ENCODE measurements at places on chromosomes 4 and X.

DNA sequence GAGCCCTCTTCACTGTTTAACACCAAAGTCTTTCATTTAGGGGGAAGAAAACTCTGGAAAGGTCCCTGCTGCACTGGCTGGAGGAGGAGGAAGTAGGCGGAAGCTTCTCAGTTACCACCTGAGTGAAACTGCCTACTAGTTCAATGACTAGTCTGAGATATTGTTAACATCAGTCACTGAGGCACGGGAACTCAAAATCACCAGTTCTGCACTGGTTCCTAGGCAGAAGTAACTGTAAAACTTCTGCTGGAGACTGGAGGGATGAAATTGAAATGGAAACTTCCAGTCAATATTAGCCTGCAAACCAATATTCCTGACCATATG is 178.3 kb downstream of the SNCA start:
- DNase-seq = no peak

DNA sequence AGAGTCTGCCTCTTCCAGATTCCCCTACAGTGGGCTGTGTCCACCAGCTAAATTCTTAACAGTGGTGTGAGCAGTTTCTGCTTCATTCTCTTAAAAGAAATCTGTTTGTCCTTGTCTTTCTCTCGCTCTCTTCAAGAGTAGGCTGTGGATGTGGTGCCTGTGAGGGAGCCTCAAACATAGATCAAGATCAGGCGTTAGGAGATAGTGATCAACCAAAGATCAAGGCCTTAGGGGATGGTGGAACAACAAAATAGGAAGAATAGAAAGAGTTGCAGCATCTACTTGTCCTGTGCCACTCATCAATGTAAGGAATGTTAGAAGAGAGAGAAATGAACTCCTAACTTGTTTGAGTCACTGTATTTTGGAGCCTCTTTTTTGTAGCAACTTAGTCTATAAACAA is 144.2 kb downstream of the AASDH start:
- no peak for DNase-seq

- DNase-seq = no peak
Measured at GRCh38 chr4:21363701-21364100, 584.9 kb downstream of the KCNIP4 start.

GRCh38 chrX:141673946-141674345 is 24.6 kb downstream of the SPANXD start:
- peak; percentile 2 for DNase-seq

DNA sequence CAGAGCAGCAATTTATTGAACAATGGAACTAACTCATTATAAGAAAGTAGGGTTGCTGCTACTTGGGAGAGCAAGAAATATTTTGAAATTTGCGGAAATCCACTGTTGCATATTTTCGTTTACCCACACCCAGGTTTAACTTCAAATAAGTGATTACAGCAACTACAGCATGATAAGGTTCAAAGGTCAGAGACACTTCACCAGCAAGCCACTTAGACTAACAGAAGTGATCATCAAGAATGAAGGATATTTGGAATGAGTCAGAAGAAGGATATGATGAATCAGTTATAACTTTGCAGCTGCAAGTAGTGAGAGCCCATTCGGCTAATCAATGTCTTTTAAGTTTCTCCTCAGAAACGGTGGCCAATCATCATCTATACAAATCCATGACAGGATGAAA is 199.3 kb downstream of the TMA16 start:
- DNase-seq = peak; percentile 80

GRCh38 chr4:48490680-48491513 is 845 bp downstream of the ZAR1 start:
- DNase-seq = no peak

DNA sequence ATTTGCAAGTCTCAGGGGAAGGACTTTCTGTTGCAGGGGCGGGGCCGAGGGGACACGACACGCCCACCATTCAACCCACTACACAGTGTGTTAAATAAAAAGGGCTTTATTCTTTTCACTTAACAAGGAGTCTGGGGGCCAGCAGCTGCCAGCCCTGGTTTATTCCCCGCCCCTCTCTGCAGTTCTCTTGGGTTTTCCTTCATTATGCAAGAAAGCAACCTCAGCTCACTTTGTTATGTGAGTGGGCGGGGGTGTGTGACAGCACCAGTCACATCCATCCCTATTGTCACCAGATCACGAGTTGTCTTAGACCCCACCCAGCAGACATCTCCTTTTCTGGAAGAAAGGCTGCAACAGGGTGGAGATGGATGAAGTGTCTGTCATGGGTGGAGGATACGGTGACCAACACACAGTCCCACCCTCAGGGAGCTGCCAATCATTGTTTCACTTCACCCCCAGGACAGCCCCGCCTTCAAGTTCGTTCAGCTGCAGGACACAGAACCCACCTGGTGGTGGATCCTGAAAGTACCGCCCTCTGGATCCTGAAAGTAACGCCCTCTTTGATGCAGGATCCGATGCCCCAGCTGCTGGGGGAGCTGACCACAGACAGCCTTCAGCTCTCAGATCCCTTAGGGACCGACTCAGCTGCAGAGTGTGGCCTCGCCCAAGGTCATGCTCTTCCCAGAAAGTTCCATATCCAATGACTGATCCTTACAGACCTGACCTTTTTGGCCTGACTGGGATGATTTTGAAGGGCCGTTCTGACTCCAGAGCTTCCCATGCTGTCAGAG is 79.6 kb downstream of the SMIM20 start:
- DNase-seq = peak; percentile 68

- no peak for DNase-seq
Measured at GRCh38 chrX:133056341-133056740, 40.6 kb downstream of the USP26 start.

DNA sequence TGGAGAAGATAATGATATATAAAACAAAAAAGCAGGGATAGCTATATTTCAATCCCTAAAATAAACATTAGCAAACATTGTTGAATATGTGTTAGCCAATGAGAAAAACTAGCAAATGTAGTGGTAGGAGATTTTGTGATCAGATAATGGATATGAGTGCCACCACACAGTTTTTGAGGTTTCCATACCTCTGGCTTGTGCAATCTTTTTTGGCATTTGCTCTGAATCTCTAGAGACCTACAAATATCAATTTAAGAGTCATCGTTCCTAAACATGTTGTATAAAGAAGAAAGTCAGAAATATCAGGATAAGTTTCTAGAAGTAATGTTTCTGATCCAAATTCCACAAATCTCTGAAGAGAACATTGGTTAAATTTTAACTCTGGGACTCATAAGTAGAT is 308.7 kb downstream of the PDGFC start:
- peak; percentile 41 for DNase-seq

- peak; percentile 68 for DNase-seq
Measured at GRCh38 chr4:27463816-27464215, 603.2 kb downstream of the STIM2 start.

DNA sequence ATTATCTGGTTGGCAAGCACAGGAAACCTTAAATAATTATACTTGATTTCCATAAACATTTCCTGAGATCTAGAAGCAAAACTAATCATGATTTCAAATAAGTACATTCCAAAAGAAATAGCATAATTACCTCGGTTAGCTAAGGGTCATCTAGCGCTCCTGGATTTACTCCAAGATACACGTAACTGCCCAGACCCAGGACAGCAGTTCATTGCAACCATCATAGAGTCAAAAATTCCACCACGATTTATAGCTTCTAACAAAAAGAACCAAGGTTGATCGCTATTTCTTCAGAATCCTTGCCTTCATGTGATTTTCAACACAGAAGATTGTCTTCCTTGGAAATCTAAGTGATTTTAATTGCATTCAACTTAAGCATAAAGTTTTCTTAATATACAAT is 1235.5 kb upstream of the TENM3 start:
- DNase-seq = peak; percentile 42
